ENCODE measurements at places on chromosomes 2 and 18.

- no peak for DNase-seq
These were observed 220.4 kb upstream of the FOSL2 start for GRCh38 chr2:28172114-28172898.

DNA sequence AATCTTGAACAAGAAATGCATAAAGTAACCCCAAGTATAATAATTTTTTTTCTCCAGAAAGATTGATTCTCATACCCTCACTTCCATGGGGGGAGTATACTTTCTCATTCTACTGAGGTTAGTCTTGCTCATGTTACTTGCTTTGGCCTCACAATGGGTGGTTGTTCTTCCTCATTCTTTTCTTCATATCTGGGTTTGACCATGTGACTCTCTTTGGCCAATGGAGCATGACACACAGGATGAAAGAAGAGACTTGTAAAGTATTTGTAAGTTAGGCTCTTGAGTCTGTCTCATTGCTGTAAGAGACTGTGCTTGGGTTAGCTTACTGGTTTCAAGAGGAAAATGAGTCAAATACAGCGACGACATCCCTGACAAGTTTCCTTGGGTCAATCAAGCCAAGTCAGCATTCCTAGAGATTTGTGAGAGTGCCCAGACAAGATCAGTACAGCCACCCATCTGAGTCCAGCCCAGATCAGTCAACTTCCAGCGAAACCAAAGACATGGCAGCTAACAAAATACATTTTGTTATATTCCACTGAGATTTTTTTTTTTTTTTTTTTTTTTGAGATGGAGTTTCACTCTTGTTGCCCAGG, 970.2 kb downstream of the BCL11A start:
- DNase-seq: no peak

DNA sequence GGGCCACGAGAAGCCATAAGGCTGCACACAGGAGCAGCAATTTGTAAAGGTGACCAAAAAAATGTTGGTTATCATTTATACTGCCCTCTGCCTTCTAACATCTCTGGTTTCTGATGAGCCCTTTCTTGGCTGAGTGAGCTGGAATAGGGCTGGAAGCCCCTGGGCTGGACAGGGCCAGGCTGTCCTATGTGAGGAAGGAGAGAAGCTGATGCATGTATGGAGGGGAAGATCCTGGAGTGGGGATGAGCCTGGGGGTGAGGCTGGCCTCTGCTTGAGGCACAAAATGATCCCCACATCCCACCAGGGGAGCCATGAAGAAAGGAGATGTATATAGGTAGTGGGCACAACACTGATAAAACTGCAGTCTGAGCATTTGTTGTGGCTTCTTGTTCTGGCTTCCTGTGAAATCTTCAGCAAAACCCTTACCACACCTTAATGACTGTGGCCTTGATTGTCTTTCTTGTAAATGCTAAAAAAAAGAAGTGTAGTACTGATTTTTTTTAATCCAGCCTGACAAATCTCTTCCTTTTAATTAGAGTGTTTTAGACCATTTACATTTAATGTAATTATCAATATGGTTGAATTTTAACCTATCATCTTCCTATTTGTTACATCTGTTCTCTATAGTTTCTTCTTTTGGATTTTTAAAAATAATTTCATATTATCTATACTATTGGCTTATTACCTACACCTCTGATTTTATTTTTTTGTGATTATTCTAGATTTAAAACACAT, 5.6 kb downstream of the SNED1 start:
- DNase-seq: no peak

DNA sequence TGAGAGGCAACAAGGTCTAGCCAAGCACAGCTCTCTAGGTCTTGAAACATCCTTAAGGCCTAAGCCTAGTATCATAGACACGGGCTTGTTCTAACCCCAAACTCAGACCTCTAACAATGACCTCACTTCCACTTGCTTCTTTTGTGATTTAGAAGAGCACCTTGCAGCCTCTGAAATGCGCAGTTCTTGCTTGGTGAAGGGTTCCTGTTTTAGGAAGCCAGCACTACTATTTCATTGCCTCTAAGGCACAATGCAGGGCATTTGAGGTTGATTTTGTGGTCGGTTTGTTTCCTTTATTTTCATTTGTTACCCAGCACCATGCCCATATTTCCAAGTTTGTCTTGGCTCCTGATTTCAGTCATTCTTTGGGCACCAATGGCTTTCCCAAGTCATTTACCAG, 117.0 kb upstream of the CYP1B1 start:
- no peak for DNase-seq

DNA sequence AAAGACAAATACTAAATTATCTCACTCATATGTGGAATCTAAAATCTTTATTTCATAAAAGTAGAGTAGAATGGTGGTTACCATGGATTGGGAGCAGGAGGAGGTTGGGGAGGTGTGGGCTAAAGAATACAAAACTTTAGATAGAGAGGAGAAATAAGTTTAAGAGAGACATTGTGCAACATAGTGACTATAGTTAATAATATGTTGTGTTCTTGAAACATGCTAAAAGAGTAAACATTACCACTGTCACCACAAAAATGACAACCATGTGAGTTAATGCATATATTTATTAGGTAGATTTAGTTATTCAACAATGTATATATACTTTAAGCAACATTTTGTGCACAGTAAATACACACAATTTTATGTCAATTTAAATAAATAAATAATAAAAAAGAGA, 128.5 kb upstream of the COL3A1 start:
- no peak for DNase-seq

GRCh38 chr2:242034138-242034537, 164.6 kb downstream of the RTP5 start:
- DNase-seq: no peak

DNA sequence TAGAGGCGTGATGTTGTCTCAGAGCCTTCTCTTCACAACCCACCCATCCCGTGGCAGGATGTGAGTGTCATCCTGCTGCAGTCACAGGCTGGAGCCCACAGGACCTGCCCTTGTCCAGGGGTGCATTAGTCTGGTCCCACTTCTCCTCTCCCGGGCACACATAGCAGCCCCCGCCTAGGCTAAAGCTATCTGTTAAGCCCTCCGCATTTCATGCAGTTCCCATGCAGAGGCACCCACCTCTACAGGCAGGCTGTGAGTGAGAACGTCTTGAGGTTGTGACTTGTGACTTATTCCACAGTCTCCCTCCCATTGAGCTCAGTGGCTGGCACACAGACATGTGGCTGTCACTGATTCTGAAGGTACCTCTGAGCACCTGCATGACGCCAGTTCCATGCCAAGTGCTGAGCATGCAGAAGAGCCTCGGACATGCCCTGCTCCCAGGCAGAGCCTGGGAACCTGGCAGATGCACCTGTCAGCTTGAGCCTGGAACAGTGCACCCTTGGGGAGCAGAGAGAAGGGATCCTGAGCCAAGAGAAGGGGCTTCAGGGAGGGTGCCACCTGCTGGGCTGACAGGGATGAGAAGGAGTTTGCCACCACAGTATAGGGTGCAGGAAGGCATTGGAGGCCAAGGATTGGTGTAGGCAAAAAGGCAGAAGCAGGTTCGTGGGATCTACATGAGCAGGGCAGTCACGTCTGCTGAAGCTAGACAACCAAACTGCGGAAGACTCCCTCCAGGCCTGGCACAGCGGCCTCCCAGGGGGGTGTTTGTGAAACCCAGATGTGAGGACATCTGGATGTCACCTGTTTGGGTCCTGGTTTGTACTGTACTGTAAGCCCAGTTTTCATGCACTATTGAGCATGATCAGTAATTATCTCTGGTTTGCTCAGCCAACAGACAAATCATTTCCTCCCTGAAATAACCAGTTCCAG, 213.6 kb downstream of the GLI2 start:
- DNase-seq: no peak

DNA sequence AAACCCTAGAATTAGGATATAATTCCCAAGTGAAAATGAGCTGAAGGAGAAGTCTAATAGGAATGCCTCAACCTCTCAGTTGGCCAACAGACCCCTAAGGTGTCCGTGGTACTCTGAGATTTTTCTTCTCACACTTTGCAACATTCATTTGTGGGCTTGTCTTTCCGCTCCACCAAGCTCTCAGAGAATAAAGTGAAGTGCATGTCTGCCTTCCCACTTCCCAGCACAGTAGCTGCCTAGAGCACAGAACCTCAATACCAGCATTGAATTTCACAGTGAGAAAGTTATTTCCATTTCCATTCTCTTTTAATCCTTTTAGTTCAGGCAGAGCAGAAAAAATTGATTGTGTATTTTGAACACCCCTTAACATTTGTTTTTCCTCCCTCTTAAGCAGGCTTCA, 451.8 kb downstream of the TGIF1 start:
- DNase-seq: no peak

DNA sequence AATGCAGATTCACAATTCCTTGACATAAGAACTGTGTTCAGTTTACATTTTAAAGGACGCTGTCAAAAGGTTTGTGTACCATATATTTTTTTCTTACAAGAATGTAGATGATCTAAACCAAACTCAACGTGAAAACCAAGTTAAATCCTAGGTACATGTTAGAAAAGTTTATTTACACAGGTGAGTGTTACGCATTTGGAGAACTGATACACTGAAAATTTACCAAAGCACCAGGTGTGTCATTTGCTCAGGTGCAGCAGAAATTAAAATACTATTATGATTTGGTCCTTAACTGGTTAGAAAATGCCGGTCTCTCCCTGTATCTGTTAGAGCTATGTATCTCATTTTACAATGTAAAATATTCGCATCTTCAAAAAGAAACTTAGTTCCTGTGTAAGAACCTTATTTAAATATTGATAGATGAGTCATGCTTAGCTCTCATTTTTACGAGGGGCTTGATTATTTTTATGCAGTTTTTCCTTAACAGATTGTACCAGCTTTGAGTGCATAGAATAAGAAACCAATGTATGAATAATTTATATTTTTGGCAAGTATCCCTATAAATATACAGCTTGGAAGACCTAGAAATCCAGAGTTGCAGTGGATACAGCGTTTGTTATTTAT, 25.1 kb downstream of the MFF start:
- no peak for DNase-seq

- no peak for DNase-seq
These were observed 19.9 kb upstream of the ZAP70 start for GRCh38 chr2:97693476-97693875.

DNA sequence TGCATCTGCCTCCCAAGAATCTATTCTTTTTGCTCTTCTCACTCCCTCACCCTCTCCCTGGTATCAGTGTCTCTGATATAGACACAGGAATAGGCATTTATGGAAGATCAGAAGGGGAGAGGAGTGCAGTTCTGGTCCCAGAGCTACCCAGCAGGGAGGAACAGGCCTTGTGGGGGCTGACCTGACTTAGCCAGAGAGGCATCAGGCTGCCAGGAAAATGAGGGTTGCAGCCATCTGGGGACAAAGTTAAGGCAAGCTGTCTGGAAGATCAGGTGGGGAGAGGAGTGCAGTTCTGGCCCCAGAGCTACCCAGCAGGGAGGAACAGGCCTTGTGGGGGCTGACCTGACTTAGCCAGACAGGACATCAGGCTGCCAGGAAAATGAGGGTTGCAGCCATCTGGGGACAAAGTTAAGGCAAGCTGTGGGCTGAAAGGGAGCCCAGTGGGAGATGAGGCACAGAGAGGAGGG, 69.9 kb upstream of the HK2 start:
- DNase-seq: no peak

All from neural crest cell (in vitro differentiated cells).